ENCODE measurements at places on chromosomes 4 and X. TPM values are rescaled to one million over a fixed set of nuclear protein-coding genes. Genes with fewer than 3 reads are reported as not detected.

The TSPAN6 gene
- 38.2 TPM for total RNA-seq

The VGLL1 gene
- not detected for total RNA-seq

The MAGEB1 gene
- not detected for total RNA-seq

The HMX1 gene
- total RNA-seq: 0.10 TPM

The SMARCA1 gene
- total RNA-seq: 57.1 TPM

The CCNB3 gene
- 0.95 TPM for total RNA-seq

The ANK2 gene
- 0.52 TPM for total RNA-seq

Data from A549 treated with dexamethasone at 1 μM for 4 hours (cell line).